Esophagus squamous epithelium (tissue), 5 donors: ENCODE measurements at places on chromosomes 4 and X. TPM values are rescaled to one million over a fixed set of nuclear protein-coding genes. Genes with fewer than 3 reads are reported as not detected.

TMSB4X gene
- total RNA-seq: 1,652 TPM

DNA sequence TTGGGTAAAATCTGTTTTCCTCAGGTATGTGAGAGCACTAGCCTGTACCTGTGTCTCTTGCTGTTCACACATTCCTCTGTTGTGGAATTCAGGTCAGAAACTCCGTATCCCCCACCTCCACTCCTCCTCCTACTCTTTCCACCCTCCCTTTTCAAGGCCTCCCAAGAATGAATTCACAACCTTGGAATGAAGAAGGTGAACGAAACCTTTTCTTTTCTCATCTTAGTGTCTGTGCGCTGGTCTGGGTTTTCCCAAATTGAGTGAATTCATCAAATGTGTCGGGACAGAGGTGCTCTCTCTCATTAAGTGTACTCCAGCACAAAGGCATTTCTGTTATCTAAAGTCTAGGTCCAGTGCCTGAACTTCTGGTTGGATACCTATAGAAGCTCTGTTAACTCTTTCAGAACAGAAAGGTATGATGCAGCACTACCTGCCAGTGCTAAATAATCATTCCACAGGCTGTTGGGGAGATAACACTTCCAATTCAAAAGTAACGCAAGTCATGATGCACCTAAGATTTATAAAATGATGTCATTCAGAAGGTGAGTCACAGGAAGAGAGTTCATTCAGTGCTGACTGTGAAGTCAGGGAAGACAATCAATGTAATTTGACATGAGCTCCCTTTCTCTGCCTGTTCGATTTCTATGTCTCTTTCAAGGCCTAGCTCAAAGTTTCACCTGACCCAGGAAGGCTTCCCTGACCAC lies 41.9 kb downstream of the COL4A6 start:
- no peaks in the 10 kb centered on the region for H3K4me1 ChIP-seq
- DNase-seq: no peak
- H3K27ac ChIP-seq: no peak overlapping the region
- no peaks in the 10 kb centered on the region for H3K27me3 ChIP-seq
- no peak overlapping the region for H3K4me3 ChIP-seq

P2RY4 gene
- total RNA-seq: not detected

DNA sequence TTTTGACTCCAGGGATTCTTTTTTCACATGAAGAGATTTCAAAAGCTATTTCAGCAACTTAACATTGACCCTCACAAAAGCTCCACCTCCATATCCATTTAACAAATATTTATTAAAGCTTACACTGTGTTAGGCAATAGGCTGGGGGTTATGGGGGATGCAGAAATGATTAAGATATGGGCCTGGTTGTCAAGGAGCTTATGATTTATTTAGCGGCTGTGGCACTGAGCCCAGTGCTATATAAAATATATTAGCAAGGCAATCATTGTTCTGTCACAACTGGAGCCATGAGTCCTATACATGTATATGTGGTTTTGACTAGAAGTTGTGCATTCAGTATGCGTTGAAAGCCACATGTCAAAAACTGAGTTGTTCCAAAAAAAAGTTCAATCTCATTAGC lies 131.1 kb downstream of the GPC3 start:
- no peak overlapping the region for H3K27ac ChIP-seq
- H3K36me3 ChIP-seq: no peaks in the 10 kb centered on the region
- H3K4me1 ChIP-seq: no peaks in the 10 kb centered on the region
- DNase-seq: no peak

- H3K36me3 ChIP-seq: peaks cover 9% of the 10 kb centered on the region
- H3K27ac ChIP-seq: no peak overlapping the region
- H3K4me3 ChIP-seq: no peak overlapping the region
- no peak for DNase-seq
- H3K27me3 ChIP-seq: no peaks in the 10 kb centered on the region
- peaks cover 83% of the 10 kb centered on the region for H3K4me1 ChIP-seq
Measured at GRCh38 chr4:76196376-76196775, 17.2 kb downstream of the SCARB2 start.

DNA sequence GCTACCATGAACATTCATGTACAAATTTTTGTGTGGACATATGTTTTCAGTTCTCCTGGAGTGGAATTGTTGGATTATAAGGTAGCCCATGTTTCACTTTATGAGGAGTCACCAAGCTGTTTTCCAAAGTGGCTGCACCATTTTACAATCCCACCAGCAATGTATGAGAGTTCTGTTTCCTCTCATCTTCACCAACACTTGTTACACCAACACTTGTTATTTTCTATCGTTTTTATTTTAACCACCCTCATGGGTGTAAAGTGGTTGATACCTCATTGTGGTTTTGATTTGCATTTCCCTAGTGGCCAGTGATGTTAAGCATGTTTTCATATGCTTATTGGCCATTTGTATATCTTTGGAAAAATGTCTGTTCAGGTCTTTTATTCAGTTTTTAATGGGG lies 4.1 kb downstream of the EXOC1 start:
- H3K27me3 ChIP-seq: no peaks in the 10 kb centered on the region
- H3K27ac ChIP-seq: no peak overlapping the region
- no peak for DNase-seq
- peaks cover 14% of the 10 kb centered on the region for H3K4me1 ChIP-seq
- H3K4me3 ChIP-seq: no peak overlapping the region
- H3K36me3 ChIP-seq: no peaks in the 10 kb centered on the region

PRKG2 gene
- 3.6 TPM for total RNA-seq

- no peak overlapping the region for H3K27ac ChIP-seq
- no peak for DNase-seq
- H3K27me3 ChIP-seq: no peaks in the 10 kb centered on the region
Measured at GRCh38 chr4:143883529-143883928, 21.8 kb downstream of the GYPE start.

- no peaks in the 10 kb centered on the region for H3K4me1 ChIP-seq
- no peak overlapping the region for H3K27ac ChIP-seq
- no peak overlapping the region for H3K4me3 ChIP-seq
- H3K27me3 ChIP-seq: no peaks in the 10 kb centered on the region
- H3K36me3 ChIP-seq: no peaks in the 10 kb centered on the region
Measured at GRCh38 chr4:23547096-23547495, 342.8 kb downstream of the PPARGC1A start.

DNA sequence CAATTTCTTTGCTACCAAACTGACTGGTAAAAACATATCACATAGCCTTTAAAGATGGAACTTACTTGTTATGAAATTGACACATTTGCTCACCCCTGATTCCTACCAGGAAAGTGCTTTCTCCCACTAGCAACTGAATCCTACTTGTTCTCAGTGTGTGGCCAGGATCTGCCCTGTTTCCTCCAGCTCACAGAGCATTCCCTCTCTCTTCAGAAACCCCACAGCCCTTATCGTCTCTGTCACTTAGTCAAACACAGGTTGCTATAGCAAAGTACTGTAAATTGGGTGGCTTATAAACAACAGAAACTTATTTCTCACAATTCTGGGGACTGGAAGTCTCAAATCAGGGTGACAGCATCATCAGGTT lies 265.2 kb upstream of the BOD1L1 start:
- no peaks in the 10 kb centered on the region for H3K36me3 ChIP-seq
- peak overlapping the region; percentile 33 for H3K27ac ChIP-seq

- H3K4me1 ChIP-seq: no peaks in the 10 kb centered on the region
- no peak overlapping the region for H3K27ac ChIP-seq
- H3K4me3 ChIP-seq: no peak overlapping the region
- H3K36me3 ChIP-seq: no peaks in the 10 kb centered on the region
- DNase-seq: no peak
Measured at GRCh38 chr4:93791570-93792195, 36.9 kb upstream of the ATOH1 start.

XPNPEP2 gene
- 5.7 TPM for total RNA-seq

GAGE13 gene
- total RNA-seq: not detected

EPGN gene
- total RNA-seq: 48.8 TPM

GRCh38 chrX:50115973-50116372 lies 84.8 kb downstream of the AKAP4 start:
- no peak overlapping the region for H3K4me3 ChIP-seq
- no peak overlapping the region for H3K27ac ChIP-seq

DNA sequence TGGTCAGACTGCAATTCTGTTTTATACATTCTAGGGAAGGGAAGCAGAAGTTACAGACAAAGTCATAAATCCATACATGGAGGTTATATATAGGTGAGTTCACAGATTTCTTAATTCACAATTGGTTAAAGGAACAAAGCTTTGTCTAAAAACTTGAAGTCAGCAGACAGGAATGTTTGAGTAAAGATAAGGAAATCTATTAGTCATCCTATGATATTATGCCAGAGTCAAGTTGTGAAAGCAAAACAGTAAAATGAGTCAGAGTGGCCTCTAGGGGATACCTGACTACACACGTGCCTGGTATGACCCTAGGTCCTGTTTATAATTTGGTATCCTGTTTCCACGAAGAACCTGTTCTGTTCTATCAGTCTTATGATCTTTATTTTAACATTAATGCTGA lies 31.5 kb downstream of the ACTRT1 start:
- no peaks in the 10 kb centered on the region for H3K36me3 ChIP-seq
- H3K27me3 ChIP-seq: no peaks in the 10 kb centered on the region
- H3K4me1 ChIP-seq: no peaks in the 10 kb centered on the region
- no peak for DNase-seq
- H3K4me3 ChIP-seq: no peak overlapping the region
- H3K27ac ChIP-seq: no peak overlapping the region

- H3K4me3 ChIP-seq: peak overlapping the region; percentile 83
Measured at GRCh38 chr4:82430964-82431745, 765 bp downstream of the ENOPH1 start.

DNA sequence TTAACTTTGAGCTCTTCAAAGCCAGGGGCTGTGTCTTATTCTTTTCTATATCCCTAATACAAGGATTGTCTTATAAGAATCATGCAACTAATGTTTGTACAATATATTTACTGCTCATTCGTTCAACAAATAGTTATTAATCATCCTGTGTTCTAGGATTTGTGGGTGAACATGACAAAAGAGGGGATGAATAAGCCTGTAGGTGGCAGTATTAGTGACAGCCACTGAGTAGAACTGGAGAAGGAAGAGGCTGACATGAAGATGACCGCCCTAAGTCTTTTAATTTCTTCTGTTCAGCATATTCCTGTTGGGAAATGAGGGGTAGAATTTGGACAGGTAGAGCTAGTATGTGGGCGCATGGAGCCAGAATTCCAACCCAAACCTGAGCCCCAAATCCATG lies 11.9 kb upstream of the LINC00632 start:
- H3K4me1 ChIP-seq: no peaks in the 10 kb centered on the region
- H3K4me3 ChIP-seq: no peak overlapping the region
- H3K27ac ChIP-seq: no peak overlapping the region
- no peaks in the 10 kb centered on the region for H3K27me3 ChIP-seq
- no peak for DNase-seq

DNA sequence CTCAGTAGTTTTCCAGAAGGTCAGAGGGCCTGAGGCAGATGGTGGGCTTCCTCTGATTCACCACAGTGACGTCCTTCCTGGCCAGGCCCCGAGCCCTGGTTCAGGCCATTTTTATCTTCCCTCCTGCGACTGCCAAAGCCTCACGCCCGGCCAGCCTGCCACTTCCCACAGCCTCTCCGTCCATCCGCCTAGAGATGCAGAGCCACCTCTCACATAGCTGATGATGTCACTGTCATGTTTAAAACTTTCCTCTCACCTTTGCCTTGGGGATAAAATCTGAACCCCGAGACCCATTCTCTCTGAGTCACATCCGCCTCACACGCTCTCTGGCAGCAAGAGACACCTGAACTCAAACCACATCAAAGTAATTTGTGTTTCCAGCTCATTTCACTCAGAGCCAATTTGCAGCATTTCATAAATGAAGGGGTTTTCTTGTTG lies 175.3 kb downstream of the QDPR start:
- no peaks in the 10 kb centered on the region for H3K36me3 ChIP-seq
- no peak overlapping the region for H3K4me3 ChIP-seq
- H3K4me1 ChIP-seq: no peaks in the 10 kb centered on the region
- no peaks in the 10 kb centered on the region for H3K27me3 ChIP-seq
- H3K27ac ChIP-seq: peak overlapping the region; percentile 49
- no peak for DNase-seq

UGT2B10 gene
- not detected for total RNA-seq

GRCh38 chrX:68694435-68695205 lies 47.2 kb downstream of the STARD8 start:
- H3K27ac ChIP-seq: peak overlapping the region; percentile 30
- no peaks in the 10 kb centered on the region for H3K36me3 ChIP-seq
- no peaks in the 10 kb centered on the region for H3K27me3 ChIP-seq
- peaks cover 3% of the 10 kb centered on the region for H3K4me1 ChIP-seq
- H3K4me3 ChIP-seq: peak overlapping the region; percentile 70

NPNT gene
- total RNA-seq: 17.2 TPM

MAD2L1 gene
- 1.8 TPM for total RNA-seq

CPLX1 gene
- total RNA-seq: not detected

GRCh38 chr4:25551605-25552004 lies 104.0 kb upstream of the SLC34A2 start:
- H3K4me3 ChIP-seq: no peak overlapping the region
- H3K36me3 ChIP-seq: no peaks in the 10 kb centered on the region
- DNase-seq: no peak
- H3K27me3 ChIP-seq: no peaks in the 10 kb centered on the region
- peaks cover 11% of the 10 kb centered on the region for H3K4me1 ChIP-seq
- H3K27ac ChIP-seq: peak overlapping the region; percentile 55

- no peak overlapping the region for H3K4me3 ChIP-seq
- peaks cover 42% of the 10 kb centered on the region for H3K4me1 ChIP-seq
- H3K27ac ChIP-seq: no peak overlapping the region
- H3K36me3 ChIP-seq: no peaks in the 10 kb centered on the region
Measured at GRCh38 chrX:9788911-9789310, 2.7 kb downstream of the SHROOM2 start.

DNA sequence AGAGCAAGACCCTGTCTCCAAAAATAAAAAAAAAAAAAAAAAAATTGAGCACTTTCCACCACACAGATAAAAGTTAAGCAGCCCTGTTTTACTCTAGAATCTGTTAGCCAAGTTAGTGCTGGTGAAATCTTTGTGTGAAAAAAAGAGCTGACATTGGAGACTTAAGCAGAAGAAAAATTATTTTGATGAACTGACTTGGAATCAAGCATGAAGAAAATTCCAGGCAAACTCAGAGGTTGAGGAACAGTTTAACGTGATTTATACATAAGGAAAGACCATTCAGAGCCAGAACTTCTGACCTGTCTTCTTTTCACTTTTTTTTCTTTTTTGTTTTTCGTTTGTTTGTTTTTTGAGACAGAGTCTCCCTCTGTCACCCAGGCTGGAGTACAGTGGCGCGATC lies 79.6 kb upstream of the RBPJ start:
- no peaks in the 10 kb centered on the region for H3K27me3 ChIP-seq
- no peak overlapping the region for H3K27ac ChIP-seq

DNA sequence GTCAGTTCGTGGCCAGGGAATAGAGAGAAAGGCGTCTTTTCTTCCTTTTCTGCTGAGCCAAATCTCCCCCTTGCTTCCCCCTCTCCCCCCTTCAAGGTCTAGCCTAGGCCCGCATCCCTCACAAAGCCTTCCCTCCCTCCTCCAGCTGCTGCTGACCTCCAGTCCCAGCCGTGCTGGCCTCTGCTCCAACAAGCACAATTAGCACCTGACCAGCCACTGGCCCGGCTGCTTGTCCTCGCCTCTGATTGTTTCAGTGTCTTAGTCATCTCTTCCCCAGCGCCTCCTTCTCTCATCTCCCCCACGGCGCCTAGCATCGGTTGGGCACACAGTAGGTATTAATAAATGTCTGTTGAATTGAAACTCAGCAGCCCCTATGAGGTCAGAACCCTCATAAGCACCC lies 4.2 kb downstream of the ELF4 start:
- no peak for DNase-seq
- H3K27ac ChIP-seq: peak overlapping the region; percentile 4
- no peaks in the 10 kb centered on the region for H3K27me3 ChIP-seq
- peaks cover 5% of the 10 kb centered on the region for H3K4me1 ChIP-seq

MRFAP1 gene
- 147 TPM for total RNA-seq

- no peak overlapping the region for H3K4me3 ChIP-seq
- no peaks in the 10 kb centered on the region for H3K27me3 ChIP-seq
- H3K36me3 ChIP-seq: no peaks in the 10 kb centered on the region
- no peaks in the 10 kb centered on the region for H3K4me1 ChIP-seq
Measured at GRCh38 chrX:55841962-55842752, 124.6 kb downstream of the RRAGB start.
